NCI-H2107 (cell line): ENCODE measurements at places on chromosomes 7 and 10.

- DNase-seq, result no peak
Observed at GRCh38 chr7:23331132-23331531, 32.0 kb downstream of the MALSU1 start.

GRCh38 chr7:74006451-74007241, 21.3 kb upstream of the ELN start:
- no peak for DNase-seq

DNA sequence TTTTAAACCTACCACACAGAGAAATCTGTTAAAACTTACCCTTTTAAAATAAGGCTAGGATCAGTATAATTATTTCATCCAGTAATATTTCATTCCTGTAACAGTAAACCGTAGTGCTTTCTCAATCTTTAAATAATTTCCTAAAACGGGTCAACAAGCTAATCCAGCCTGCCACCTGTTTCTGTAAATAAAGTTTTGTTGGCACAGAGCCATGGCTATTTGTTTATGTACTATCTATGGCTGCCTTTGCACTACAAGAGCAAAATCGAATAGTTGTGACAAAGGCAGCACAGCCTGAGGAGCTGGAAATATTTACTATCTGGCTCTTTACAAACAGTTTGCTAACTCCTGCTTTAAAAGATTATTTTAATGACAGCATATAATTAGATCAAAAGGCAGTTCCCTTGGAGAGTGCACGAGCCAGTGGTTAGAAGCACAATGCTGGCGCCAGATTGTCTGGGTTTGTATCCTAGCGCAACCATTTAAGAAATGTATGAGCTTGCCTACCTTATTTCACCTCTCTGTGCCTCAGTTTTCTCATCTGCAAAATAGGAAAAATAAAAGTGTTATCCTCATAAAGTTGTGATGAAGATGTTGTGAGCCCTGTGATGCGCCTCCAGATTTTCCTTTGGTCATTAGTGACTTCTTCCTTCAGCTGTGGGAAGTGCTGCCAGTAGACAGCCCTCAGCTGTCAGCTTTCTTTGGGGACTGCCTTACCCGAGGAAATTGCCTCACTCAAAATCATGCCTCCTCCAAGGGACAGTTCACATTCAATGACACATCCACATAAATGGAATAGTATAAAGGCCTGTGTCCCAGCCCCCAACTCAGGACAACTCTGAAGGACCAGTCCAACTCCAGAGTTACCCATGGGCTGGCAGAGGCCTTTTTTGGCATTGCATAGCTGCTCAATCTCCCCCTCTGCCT, 11.8 kb upstream of the MIOS start:
- DNase-seq, result peak; percentile 89

DNA sequence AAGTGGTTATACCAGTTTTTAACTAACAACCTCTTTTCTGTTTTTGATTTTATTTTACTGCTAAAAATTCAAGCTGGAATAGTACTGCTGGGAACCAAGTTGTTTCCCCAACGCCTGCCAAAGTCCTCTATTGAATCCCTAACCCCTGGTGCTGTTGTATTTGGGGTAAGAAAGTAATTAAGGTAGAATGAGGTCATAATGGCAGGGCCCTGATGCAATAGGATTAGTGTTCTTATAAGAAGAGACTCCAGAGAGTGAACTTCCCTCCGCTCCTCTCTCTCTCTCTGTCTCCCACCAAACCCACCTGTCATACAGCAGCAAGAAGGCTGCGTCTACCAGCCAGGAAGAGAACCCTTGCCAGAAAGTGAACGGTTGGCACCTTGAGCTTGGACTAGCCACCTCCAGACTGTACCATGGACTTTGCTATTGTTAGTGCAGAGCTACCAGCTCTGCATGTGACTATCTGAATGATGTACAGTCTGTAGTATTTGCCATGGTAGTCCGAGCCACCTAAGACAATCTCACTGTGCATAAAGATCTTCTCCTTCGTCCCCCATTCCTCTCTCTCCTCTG, 86.5 kb upstream of the KLF6 start:
- no peak for DNase-seq

DNA sequence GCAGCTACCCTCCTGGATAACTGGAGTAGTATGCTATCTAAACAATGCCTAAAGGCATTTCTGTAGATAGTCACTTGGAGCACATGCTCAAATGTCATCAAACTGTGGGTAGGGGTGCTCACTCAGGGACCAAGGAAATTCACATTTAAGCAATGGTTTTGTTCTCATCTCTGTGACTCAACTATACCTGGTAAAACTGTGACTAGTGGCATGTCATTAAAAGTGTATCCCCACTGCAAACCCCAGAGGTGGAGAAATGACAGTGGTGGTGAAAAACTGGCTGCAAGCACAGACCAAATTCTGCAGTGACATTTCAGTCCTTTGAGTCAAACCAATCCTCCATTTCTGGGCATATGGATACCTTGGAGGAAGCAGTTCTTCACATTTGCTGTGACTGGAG, 134.2 kb upstream of the EFCAB10 start:
- no peak for DNase-seq

- no peak for DNase-seq
Observed at GRCh38 chr10:124558339-124559321, 97.0 kb downstream of the LHPP start.

- DNase-seq, result no peak
Observed at GRCh38 chr7:48217753-48218152, 46.5 kb downstream of the ABCA13 start.

GRCh38 chr10:28704464-28705161, 27.3 kb downstream of the BAMBI start:
- DNase-seq, result no peak

- no peak for DNase-seq
Observed at GRCh38 chr7:19080093-19080492, 37.3 kb downstream of the TWIST1 start.

- no peak for DNase-seq
Observed at GRCh38 chr10:86349474-86349873, 17.1 kb downstream of the GRID1 start.

GRCh38 chr7:130941322-130942210, 207.6 kb upstream of the KLF14 start:
- DNase-seq, result no peak

DNA sequence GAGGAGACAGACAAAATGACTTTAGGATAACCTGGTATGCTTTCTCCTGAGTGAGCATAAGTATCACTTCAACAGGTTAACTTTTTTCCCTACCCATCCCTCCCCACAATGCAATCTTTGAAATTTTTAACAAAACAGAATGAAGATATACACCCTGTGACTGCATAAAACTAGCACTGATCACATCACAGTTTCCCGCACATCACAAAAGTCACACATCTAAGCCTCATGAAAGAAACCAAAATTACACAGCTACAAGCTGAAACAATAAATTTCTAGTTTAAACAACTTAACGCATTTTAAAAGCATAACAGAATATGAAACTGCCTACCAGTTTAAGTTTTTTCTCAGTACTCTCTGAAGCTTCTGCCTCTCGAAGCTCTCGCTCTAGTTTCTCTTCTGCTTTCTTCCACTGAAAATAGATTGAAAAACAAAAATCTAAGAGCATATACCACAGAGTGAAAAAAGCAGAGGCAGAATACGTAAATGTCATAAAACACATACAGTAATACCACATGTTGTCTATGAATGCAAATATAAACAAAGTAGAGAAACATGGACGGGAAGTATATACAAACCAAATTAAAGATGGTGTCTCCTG, 18.1 kb downstream of the NOC3L start:
- no peak for DNase-seq

DNA sequence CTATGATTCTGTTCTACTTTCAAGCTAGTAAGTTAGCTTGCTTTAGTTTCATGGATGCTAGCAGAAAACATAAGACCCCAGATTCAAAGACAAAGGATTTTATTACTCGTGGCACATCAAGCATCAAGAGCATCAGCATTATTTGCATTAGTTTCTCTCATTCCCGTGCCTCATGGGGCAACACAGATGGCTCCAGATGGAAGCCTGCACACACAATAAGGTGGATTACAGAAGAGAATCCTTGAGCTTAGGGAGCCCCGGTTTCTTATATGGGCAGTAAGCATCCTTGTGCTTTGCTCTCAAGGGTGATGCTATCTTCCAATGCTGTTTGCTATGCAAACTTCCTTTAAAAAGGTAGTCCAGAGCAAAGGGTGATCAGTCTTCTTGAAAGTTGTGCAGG, 10.7 kb upstream of the CAPZA2 start:
- no peak for DNase-seq

DNA sequence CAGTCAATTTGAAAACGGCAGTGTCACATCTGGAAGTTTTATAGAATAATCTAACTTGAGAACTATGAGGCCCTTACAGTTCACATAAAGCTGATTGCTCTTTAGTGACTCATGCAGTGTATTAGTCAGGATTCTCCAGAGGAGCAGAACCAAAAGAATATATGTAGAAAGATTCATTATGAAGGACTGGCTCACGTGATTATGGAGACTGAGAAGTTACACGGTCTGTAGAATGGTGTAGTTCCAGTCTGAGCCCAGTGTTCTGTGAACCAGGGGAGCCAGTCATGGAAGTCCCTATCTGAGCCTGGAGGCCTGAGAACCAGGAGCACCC, 21.5 kb downstream of the RBM33 start:
- DNase-seq, result no peak

DNA sequence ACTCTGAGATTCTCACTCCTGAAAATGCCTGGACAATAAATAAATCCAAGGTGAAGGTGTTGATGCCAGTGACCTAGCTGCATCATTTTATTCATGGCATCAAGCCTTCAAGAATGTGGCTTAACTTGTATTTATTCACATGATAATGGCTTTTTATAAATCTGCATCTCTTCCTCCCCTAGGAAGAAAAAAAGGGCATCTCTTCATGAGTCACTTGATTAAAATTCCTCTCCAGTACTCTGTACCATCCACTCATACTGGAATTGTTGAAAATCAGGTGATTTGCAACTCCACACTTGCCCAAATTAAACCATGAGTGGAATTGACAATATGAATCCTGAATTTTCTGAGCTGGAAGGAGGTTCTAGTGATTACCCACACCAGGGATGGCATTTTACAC, 30.2 kb downstream of the PTPRE start:
- no peak for DNase-seq

DNA sequence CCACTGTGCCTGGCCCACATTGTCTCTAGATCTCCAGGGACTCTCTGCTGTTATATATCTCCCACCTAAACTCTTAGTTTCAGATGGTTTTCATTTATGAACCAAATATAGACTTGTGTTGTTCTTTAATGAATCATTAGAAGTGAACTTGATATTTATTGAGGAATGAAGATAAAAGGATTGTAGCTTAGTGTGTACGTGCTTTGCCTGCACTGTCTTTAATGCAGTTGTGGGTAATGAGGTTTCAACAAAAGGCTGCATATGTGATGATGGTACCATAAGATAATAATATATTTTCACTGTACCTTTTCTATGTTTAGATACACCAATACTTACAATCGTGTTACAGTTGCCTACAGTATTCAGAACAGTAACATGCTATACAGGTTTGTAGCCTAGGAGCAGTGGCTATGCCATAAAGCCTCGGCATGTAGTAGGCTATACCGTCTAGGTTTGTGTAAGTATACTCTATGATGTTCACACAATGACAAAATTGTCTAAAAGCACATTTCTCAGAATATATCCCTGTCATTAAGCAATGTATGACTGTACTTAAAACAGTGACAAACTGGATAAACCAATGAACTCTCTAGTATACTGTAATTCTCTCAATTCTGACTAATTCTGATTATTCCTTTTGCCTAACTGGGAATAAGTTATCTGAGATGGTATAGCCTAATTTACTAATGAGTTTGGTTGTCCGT, 25.2 kb downstream of the VCL start:
- DNase-seq, result no peak

DNA sequence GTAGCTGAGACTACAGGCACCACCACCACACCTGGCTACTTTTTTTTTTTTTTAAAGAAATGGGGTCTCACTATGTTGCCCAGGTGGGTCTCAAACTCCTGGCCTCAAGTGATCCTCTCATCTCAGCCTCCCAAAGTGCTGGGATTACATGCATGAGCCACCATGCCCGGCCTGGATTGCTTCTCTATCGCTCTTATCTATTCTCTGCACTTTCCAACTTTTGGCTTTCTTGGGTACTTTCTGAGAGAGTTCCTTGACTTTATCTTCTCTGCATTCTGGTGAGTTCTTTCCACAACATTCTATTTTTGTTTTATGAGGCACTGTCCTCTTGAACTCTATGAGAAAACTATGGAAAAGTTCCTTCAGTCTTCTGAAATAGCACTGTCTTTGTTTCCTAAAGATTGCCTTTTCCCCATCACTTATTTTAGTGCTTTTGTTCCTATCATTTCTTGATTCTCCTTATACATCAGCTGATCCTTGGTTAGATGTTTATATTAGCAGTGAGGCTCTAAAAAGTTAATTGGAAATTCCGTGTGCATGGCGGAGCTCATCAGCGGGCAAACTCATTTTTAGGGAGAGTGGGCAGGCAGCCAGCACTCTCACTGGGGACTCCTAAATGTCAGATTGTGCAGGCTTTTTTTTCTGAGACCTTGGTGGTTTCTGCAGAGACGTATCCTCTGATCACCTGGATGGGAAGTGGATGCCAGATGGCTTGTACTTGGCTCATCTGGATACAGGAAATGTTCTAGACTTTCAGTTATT, 43.9 kb downstream of the HIP1 start:
- no peak for DNase-seq

DNA sequence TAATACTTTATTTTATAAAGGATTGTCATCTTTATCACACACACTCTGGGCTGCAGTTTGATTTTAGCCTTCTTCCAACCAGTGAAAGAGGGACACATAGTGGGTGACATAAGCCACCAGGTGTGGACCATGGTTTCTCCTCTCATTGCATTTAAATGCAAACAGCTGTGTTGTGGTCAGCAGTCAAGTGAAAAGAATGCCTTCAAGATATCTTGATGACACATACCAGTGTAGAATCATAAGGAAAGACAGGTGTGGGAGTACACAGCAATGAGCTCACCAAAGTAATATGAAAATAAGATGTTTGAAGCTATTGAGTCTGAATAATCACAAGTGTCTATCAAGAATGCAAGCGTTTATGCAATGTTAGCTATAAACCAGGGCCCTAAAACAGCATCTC, 580.0 kb downstream of the XPNPEP1 start:
- no peak for DNase-seq

DNA sequence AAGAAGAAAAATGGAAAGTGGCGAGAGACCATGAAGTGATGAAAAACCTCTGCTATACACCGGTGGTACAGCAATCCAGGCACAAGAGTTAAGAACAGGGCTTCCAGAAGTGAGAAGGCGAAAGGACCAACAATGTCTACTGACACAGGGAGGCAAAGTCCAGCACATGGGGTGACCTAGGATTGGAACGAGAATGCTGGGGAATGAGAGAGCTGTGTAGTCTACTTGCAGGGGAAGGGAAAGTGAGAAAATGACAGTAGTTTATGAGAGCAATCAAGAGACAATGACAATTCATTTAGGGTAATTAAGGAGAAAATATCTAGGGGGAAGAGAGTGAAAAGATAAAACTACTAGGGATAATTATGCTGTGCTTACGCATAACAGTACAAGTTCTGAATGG, 169.2 kb downstream of the SLC25A13 start:
- DNase-seq, result no peak

GRCh38 chr7:27100694-27101170, 1.8 kb downstream of the HOXA2 start:
- no peak for DNase-seq
